ENCODE measurements at places on chromosomes 1 and 21.

GRCh38 chr1:197750366-197750765 lies 24.9 kb downstream of the DENND1B start:
- DNase-seq, result no peak

DNA sequence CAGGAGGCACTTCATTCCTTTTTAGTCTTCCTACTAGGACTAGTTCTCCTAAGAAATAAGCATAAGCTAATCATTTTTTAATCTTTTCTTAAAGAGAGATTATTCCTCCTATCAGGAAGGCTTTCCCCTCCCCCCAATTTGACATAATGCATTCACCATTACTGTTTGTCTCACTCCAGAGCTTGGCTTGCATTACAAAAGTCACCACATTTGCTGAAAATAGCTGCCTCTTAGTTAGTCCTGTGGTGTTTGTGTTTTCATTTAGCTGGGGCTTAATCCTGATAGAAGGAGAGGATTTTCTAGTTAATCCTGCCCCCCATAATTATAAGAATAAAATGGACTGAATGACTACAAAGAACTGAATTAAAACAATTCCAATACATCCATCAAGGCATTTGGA lies 307.1 kb upstream of the RRP15 start:
- DNase-seq, result no peak

GRCh38 chr1:220732137-220732536 lies 16.0 kb upstream of the MTARC2 start:
- no peak for DNase-seq

DNA sequence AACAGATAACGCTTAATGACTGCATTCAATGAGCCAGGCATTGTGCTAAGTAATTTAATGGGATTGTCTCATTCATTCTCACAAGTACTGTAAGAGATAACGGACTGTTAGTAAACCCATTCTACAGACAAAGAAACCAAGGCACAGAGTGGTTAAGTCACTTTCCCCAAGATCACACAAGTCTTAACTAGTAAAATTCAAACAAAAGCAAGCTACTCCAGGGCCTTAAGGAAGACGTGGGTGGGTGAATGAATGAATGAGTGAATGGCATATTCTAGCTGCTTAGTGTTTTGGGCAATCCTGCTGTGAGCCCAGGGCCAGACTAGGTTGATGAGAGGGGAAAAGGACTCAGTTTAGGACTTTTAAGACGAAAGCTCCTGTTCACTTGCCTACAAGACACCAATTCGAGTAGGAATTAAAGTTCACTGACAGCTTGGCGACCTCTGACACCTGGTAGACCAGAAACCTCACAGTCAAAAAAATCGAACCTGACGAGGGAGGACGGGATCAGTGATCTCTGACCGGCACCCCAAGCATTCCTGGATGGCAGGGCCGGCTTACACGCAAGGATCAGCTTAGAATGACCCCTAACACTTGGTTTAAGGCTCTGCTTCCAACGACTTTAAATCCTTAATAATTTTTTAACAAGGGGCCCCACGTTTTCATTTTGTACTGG lies 557 bp downstream of the EMC1 start:
- DNase-seq, result no peak

DNA sequence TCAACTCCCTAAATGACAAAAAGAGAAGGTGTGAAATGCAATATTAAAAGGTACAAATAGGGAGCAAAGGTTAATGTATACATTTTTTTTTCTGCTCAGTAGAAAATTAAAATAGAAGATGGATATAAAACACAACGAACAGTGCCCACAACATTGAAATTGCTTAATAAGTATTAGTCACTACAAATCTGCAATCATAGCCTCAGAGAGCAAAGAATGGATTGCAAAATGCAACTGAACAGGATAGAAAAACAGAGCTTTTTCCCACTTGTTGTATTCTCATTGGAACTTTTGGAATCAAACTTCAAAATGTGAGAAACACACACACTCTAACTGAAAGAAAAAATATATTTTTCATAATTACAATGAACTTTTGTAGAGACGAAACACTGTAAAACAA lies 552.2 kb upstream of the NCAM2 start:
- DNase-seq, result no peak

DNA sequence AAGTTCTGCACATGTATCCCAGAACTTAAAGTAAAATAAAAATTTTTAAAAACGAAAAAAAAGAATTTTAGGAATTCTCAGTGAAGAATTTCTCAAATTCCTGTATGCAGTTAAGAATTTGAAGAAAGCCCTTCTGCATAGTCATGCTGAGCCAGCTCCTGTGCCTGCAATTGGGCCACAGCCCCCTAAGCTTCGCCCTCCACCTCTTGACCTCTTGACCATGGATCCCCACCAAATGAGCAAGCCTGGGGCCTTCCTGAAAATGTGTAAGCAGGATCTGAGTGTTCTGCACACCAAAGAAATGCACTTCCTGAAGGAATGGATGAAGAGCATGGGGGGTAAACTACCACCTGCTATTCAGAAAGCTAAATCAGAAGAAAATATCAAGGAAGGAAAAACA lies 52.0 kb downstream of the NBPF6 start:
- no peak for DNase-seq

GRCh38 chr1:149942885-149943284 lies 6.2 kb upstream of the MTMR11 start:
- DNase-seq, result no peak

DNA sequence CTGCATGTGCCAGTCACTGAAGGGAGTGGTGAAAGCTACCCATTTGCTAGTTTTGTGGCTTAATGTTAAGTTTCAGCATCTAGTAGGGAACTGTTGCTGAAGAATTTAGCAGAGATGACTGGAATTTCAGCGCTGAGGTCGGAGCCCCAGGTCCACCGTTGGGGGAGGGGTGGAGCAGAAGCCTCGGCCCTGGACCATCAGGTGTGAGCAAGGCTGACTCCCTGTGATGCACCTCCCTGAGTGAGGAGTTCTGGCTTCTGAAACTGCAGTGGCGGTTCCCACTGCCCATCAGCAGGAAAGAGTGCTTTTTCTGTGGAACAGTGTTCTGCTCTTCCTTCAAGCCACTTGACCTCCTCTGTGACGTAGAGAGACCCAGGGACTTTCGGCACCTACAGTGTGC lies 1.3 kb downstream of the NOS1AP start:
- DNase-seq, result no peak

- DNase-seq, result no peak
Measured at GRCh38 chr1:116150368-116150767, 39.2 kb downstream of the MAB21L3 start.

GRCh38 chr1:200298242-200298641 lies 111.6 kb downstream of the ZNF281 start:
- no peak for DNase-seq

DNA sequence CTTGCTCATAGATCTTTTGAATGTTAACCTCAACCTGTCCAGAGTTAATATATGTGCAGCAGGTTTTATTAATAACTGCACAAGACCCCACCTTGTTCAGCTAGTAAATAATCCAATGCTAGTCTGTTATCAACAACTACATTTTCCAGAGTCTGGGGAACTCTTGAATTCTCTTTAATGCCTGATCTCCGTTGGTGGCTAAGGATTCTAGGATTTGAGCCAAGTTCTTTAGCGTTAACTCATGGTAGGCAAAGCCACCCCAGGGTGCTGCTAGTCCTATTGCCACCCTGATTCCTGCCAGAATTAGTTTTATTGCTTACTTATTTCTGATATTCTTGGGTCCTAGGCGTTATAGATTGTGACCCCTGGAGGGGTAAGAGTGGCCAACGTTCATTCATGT lies 12.8 kb downstream of the BACE2 start:
- DNase-seq, result no peak

DNA sequence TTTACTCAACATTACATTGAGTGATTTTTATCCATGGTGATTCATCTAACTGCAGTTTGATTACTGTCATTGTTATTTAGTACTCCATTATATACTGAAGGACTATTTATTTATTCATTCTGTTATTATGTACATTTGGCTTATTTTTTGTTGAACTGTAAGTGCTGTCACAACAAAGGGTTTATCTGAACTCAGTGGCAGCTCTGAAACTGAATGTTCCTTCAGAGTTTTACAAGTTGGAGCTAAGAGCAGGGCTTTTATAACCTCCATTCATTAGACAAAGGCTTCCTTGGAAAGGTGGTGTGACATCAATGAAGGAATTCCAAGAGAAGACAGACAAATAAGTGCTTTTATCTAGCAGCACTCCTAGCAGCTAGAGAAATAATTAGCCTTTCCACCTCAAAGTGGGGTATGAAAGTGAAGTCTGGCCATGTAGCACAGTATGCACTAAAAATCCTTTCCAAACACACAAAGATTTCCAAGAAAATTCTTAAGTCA lies 83.3 kb upstream of the GORAB start:
- DNase-seq, result no peak

DNA sequence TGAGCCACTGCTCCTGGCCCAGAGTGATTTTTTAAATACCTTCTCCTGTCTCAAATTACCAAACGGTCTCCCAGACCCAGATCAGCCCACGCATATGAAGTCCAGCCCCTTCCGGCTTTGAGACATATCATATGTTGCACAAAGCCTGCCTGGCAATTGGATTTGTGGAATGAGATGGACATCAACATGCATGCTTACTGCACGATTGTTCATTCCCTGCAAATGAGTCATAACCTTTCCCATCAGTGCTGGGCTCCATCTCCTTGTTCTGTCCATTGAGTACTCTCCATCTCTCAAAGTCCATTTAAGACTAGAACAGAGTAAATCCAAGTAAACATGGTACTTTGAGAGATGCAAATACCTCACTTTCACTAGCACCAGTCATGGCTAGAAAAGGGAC lies 612.2 kb upstream of the USP24 start:
- no peak for DNase-seq

GRCh38 chr1:147726168-147726567 lies 34.2 kb downstream of the GJA5 start:
- no peak for DNase-seq

DNA sequence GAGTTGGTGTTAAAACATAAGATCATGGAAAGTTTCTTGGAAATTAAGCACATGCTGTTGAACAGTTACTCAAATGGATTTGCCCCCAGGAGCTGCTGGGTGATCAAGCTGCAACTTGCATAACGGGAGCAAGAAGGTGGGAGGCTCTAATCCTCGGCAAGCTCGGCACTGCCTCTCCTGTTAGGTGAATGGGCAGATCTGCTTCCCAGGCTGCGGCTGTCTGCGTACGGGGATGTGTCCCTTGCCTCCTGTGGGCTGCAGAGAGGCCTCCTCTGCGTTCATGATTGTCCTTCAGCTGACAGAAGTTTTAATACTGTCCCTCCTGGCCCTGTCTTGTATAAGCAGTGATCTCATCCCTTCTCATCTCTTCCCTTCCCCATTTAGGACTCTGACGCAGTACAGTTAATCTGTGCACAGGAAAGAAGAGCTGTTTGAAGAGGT lies 36.7 kb downstream of the ATP1A1 start:
- no peak for DNase-seq

DNA sequence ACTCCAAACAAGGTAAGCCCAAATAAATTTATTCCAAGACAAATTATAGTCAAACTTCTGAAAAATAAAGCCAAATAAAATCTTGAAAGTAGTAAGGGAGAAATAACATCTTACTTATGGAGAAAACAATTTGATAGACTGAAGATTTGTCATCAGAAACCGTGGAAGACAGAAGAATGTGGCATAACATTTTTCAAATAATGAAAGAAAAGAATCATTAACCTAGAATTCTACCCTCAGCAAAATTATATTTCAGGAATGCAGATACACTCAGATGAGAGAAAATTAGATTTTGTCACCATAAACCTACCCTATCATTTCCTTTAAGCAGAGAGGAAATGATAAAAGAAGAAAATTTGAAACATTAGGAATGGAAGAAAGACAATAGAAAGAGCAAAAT lies 27.3 kb upstream of the PADI1 start:
- no peak for DNase-seq

DNA sequence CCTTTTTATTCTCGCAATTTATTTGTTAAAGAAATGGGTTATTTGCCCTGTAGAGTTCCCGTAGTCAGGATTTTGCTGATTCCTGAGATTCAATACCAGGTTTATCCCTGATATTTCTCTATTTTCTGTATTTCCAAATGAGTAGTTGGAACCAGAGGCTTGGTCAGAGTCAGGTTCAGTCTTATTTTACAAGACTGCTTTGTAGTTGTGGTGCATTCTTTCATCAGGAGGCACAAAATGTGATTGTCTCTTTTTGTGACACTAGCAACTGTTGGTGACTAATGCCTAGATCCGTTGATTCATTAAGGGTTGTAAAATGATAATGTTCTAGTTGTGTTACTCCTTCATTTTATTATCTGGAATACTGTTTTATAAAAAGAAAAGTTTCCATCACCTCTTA lies 95.5 kb upstream of the TPTE start:
- no peak for DNase-seq

- no peak for DNase-seq
Measured at GRCh38 chr21:35475762-35476161, 426.7 kb upstream of the RUNX1 start.

DNA sequence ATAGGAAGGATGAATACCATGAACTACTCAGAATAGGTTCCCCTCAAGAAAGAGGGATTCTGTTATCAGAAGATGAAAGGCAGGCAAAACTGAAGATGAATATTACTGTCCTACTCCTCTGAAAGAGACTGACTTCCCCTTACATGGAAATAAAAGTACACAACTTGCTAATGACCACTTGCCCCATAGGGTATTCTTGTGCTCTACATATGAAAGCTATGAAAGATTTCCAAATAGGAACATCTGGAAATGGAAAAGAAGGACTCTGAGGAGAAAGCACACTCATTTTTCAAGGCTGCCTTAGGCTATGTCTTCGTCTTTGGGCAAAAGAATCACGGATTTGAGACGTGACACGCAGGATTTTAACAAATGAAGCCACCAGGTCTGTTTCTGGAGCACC lies 170.1 kb upstream of the DAB1 start:
- DNase-seq, result no peak

- no peak for DNase-seq
Measured at GRCh38 chr1:153655333-153655732, 3.2 kb upstream of the SNAPIN start.

DNA sequence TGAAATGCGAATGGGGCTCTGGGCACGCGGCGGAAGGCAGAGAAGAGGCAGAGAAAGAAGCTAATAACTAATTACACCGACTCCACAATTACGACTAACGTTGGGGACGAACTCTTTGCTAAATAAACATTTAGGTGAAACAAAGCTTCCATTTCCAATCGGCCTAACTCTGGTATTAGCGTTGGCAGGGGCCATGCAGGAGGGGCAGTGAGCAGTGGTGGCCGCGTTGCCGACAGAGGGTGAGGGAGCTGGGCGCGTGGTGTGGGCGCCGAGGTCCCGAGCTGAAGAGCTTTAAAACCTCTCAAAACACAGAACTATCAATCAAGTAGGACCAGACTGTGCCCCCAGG lies 553 bp upstream of the NDUFV3 start:
- DNase-seq, result no peak

DNA sequence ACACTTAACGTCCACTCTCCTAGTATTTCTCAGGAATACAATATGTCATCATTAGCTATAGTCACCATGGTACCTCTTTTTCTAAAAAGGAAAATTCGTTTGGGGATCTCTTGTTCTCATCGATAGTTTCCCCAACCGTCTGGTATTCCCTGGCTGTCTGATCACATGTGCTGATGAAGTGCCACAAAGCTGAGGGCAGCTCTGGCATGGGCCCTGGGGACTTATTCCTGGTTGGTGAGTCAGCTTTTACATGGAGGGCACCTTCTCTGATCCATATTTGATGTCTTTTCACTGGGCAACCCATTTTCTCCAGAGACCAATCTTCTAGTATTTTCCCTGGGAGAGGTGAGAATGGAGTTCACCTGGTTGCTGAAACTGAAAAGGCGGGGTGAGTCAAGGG lies 39.5 kb downstream of the CHD1L start:
- no peak for DNase-seq

GRCh38 chr1:157575744-157576143 lies 22.1 kb downstream of the FCRL4 start:
- no peak for DNase-seq
